ENCODE measurements at places on chromosomes 6 and 20.

GRCh38 chr6:115643762-115644161, 416.9 kb downstream of the FRK start:
- DNase-seq: no peak

GRCh38 chr6:44067173-44068139, 59.8 kb downstream of the MRPL14 start:
- DNase-seq: no peak

DNA sequence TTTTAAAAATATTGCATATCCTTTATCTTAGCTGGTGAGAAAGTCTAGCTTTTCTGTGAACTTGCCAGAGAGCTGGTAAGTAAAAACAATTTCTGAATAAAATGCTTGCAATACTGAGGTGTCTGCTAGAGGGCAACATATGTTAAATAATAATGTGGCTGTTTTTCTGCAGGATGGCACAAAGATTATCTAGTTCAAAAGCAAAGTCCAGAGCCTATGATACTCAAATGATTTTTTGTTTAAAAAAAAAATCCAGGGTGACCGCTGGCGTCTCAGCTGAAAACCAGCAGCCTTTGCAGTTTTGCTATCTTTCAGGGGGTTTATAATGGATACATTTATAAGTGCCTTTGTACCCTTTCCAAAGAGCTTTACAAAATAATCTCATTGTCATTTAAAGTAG, 194.9 kb downstream of the PHACTR1 start:
- DNase-seq: peak; percentile 59

DNA sequence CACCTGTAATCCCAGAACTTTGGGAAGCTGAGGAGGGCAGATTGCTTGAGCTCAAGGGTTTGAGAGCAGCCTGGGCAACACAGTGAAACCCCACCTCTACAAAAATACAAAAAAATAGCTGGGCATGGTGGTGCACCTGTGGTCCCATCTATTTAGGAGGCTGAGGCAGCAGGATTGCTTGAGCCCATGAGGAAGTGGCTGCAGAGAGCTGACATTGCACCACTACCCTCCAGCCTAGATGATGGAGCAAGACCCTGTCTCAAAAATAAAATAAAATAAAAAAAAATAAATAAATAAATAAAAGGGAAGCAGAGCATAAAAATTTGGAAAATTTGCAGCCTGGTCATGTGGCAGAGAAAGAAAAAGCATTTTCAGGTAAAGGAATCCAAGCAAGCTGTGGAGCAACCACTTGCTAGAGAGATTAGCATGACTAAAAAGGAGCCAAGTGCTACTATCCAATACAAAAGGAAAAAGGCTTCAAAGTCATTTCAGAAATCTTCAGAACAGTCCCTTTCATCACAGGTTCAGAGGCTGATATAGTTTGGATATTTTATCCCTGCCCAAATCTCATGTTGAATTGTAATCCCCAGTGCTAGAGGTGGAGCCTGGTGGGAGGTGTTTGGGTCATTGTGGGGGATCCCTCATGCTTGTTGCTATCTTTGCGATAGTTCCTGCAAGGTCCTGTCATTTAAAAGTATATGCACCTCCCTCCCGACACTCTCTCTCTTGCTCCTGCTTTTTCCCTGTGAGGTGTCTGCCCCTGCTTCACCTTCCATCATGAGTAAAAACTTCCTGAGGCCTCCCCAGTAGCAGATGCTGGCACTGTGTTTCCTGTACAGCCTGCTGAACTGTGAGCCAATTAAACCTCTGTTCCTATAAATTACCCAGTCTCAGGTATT, 11.2 kb upstream of the TTK start:
- no peak for DNase-seq

GRCh38 chr6:44057238-44057930, 69.9 kb downstream of the MRPL14 start:
- DNase-seq: no peak

GRCh38 chr6:170283212-170284081, 7.4 kb downstream of the DLL1 start:
- no peak for DNase-seq

DNA sequence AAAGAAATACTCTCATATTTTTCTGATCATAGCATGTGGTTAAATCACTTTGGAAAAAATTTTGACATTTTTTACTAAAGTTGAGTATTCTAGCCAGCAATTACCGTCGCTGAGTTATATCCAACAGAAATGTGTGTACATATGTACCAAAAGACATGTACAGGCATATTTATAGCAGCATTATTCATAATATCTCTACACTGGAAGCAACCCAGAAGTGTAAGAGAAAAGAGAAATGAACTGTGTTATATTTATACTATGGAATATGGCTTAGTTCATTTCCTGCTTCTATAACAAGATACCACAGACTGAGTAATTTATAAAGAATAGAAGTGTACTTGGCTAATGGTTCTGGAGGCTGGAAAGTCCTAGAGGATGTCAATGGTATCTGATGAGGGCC, 474.0 kb upstream of the GJE1 start:
- DNase-seq: no peak

- DNase-seq: no peak
These were observed 22.7 kb downstream of the REPS1 start for GRCh38 chr6:138965291-138965874.

- peak; percentile 26 for DNase-seq
These were observed 163.2 kb upstream of the ZNF337 start for GRCh38 chr20:25859649-25860530.

GRCh38 chr6:157716251-157716995, 106.6 kb upstream of the SNX9 start:
- no peak for DNase-seq

GRCh38 chr6:98037571-98037970, 754.6 kb upstream of the MMS22L start:
- DNase-seq: no peak

DNA sequence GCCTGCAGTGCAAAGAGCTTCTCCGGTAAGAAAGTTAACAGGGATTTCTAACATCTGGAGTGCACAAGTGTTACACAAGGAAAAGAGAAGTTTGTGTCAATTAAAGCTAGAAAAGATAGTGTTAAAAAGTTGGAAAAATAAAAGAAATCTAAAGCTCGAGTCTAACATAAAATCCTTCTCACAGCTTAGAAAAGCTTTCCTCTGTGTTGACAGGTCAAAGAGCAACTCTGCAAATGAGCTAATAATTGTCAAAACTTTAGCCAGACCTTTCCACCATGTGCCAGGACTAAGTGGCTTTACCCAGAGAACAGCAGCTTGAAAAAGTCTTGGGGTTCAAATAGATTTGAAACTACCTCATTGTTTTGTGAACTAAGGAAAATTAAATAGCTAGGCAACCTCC, 14.8 kb downstream of the PTPRK start:
- DNase-seq: no peak

DNA sequence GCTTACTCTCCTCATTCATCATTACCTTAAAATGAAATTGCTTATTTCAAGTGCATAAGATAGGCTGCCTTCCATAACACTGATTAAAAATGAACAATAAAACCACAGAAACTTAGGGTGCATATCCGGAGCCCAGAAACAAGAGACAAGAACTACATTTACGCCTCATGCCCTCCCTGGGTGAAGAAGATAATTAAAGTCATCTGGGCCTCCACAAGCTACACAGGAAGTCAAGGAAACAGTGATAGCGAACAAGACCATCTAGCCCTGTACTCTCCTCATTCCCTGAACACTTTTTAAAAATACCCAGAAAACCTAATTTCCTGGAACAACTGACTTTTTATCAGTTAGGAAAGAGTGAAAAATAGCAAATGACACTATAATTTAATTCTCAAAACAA, 6.3 kb downstream of the SOD2 start:
- DNase-seq: no peak

- peak; percentile 33 for DNase-seq
These were observed 348.8 kb upstream of the PLCB4 start for GRCh38 chr20:8720089-8720488.

GRCh38 chr6:7805850-7806214, 79.9 kb downstream of the BMP6 start:
- no peak for DNase-seq

GRCh38 chr20:58553166-58553696, 38.0 kb upstream of the APCDD1L start:
- DNase-seq: no peak

DNA sequence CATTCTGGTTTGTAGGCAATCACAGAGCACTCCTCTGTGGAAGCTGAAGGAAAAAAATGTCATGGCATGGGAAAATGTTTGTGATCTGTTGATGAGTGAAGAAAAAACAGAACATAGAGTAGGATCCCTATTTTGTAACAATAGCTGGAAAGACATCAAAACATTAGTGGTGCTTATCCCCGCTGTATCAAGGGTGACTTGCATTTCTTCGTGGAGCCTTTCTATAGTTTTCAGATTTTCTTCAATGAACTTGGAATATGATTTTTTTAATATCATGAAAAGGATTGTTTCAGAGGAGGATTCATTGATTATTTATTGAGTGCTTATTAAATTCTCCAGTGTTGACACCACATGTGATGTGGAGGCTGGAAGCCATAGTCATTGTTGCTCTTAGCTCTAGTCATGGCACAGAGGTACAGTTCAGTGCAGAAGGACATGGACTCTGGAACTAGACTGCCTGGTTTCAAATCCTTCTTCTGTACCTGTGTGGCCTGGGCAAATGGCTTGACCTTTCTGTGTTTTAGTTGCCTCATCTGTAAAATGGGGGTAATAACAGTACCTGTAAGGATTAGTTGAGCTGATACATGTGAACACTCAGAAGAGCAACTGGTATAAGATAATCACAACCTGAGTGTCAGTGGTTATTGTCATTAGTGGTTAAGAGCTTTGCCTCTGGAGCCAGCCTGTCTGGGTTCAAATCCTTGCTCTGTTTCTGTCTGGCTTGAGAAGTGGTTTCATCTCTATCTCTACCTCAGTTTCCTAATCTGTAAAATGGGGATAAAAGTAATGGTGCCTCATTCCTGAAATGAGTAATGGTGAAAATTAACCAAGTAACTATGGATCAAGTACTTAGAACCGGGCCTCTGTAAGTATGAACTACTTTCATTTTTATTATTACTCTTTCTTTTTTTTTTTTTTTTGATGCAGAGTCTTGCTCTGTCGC, 14.7 kb upstream of the CDKN1A start:
- no peak for DNase-seq

DNA sequence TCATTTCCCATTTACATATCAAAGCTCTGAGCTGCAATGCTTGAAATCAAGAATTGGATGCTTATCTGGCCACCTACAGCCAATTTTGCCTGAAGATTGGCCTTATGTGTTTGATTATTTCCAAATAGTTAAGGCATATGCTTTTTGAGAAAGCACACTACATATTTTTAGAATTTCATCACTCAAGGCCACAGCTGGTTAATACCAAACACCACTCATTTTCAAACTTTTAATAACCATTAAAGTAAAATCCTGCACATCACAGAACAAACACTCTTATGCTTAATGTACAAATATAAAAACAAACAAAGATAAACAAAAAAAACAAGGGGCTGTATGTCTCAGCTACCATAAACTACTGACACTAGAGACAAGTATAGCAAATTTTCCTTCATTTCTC, 96.9 kb upstream of the HMGCLL1 start:
- DNase-seq: no peak

- DNase-seq: no peak
These were observed 2.5 kb downstream of the OVOL2 start for GRCh38 chr20:18055261-18055660.
